ENCODE measurements at places on chromosomes 12 and 14.
A peak's percentile ranks its signal among the peaks of the same experiment; 100 is the strongest.

GRCh38 chr14:22097586-22098292, 424.1 kb upstream of the OR4E1 start:
- no peak for DNase-seq

DNA sequence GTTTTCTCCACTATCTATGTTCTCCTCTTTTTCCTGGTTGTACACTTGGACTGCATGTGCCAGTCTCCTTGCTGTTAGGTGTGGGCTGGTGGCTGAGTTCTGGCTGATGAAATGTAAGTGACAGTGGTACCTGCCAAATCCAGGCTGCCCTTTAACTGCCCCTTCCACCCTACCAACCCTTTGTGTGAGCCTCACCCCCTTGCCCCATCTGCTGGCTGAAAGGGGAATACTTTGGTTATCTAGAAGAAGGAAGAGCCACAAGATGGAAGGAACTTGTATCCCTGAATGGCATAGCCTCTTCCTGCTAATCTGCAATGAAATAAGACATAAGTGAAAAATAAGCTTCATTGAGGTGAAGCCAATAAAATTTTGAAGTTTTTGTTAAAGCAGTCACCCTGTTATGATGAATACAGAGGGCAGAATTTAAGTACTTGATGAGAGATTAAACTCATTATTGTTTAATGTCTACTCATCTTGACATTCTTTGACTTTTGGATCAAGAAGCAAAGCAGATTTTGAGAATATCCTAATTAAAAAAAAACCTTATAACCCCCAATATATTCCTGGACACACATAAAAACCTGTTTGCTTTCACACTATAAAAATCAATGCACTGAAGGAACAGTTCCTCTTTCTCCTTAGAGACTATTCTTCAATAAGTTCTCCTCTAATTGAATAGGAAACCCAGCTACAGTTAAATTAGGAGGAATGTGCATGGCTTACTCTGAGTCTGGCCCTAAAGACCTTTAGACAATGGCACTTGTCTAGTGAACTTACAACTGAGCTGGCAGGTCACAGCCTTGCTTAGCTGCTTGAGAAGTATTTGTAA, 262.6 kb upstream of the BTG1 start:
- peak; percentile 21 for DNase-seq

- DNase-seq = no peak
Measured at GRCh38 chr12:104583301-104583700, 126.6 kb downstream of the CHST11 start.

- no peak for DNase-seq
Measured at GRCh38 chr12:1692895-1693610, 2.2 kb downstream of the ADIPOR2 start.

GRCh38 chr12:131681257-131681620, 29.7 kb upstream of the SFSWAP start:
- DNase-seq = no peak

- peak; percentile 22 for DNase-seq
Measured at GRCh38 chr12:105106621-105107020, 910 bp upstream of the WASHC4 start.

DNA sequence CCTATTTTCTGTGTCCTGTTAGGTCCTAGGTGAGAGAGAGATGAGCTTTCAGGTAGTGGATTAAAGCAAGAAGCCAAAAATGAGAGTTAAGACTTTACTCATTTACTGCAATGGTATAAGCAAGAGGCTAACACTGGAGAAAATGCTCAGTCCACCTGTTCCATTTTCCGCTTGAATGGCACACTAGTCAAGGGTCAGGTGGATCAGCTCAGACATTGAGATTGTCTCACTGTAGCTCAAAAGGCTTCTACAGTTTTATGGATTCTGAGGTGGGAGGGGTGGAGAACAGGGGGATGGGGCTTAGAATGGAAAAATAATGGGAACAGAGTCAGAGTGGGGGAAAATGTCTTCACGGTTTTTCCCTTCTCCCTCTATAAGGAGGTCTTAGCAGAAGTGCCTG, 57.3 kb upstream of the MUCL1 start:
- no peak for DNase-seq

DNA sequence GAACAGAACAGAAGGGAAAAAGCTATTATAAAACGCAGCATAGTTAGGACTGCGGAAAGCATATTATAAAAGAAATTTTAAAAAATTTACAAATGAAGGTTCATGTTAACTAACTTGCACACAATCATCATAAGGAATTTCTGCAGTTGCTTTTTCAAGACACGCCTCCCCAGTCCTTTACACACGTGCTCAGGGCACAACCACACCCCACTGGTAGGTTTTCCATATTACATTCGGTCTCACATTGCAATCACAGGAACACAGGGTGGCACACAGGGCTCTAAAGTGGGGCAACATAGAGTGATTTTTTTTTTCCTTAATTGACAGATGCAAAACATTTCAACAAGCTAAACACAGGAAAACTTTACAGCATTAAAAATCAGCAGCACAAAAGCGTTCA, 69.7 kb downstream of the DICER1 start:
- no peak for DNase-seq

GRCh38 chr12:68334132-68334531, 2.0 kb upstream of the MDM1 start:
- no peak for DNase-seq

- no peak for DNase-seq
Measured at GRCh38 chr14:103544388-103545218, 15.6 kb downstream of the TRMT61A start.

DNA sequence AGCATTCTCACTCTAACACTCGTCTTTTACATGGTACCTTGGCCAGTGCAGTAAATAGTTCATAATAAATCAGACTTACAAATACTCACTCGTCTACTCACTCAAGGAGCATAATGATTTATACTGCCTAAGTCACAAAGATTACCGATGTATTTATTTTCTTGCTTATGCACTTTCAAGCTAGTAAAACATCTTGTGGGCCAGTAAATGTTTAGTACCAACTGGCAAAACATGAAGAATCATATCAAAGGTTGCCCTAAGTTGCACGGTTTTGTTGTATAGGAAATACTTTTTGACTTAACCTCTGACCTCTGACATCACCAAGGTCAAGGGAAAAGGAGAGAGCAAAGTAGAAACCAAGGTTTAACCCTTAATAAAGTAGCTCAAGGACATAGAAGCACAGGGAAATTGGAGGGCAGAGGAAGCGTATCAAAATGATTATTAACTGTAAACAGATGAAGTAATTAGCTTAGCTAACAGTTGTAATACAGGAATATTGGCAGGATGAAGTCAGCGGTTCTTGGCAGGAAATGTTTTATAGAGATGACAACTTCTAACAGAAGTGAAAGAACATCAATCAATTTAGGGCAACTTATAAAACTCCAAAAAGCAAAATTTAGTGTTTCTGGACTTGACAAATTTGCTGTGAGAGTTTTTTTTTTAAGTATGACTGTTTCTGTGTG, 131.9 kb downstream of the HMGA2 start:
- DNase-seq = no peak

DNA sequence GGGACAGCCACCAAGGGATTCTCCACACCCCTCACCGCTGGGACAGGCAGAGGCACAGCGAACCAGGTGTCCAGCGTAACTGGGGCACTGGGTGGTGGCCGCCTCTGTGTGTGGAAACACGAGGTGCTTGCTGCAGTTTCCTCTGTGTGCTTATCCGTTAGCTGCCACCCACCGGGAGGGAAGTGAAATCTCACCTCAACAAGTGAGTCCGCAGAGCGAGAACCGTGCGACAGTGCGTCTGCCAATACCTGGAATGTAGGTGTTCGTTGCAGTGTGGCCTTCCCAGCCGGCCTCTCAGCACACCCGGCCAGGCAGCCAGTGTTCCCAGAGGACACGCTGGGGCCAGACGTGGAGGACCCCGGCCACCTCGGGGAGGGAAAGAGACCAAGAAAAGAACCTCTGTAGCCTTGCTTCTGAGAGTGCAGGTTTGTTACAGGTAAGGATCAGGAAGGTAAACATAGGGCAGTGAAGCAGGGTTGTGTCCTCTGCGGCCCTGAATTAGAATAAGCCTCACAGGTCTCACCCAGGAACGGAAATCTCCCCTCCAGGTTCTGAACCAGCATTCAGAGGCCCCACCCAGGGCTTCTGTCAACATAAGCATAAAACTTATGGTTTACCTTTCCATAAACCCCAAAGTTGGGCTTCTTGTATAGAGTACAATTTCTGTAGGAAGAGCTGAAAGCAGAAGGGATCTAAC, 1.5 kb downstream of the BCL2L14 start:
- DNase-seq = peak; percentile 80

GRCh38 chr12:102793921-102794320, 123.1 kb downstream of the PAH start:
- no peak for DNase-seq

DNA sequence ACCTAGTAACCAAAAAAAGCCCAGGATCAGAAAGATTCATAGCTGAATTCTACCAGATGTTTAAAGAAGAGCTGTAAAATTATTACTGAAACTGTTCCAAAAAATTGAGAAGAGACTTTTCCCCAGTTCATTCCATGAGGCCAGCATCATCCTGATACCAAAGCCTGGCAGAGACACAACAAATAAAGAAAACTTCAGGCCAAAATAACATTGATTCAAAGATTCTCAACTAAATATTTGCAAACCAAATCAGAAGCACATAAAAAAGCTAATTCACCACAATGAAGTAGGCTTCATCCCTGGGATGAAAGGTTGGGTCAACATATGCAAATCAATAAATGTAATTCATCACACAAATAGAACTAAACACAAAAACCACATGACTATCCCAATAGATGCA, 151.2 kb downstream of the PLCZ1 start:
- no peak for DNase-seq

DNA sequence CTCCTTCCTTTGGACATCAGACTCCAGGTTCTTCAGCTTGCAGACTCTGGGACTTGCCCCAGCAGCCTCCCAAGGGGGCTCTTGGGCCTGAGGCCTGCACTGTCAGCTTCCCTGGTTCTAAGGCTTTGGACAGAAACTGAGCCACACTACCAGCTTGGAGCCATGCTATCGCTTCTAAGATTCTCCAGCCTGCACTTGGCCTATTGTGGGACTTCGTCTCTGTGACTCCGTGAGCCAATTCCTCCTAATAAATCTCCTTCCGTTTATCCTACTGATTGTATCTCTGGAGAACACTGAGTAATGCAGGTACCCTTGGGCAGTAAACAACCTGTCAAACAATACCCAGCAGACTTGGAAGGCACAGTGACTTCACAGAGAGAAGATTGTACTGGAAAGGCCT, 24.9 kb upstream of the RHOJ start:
- no peak for DNase-seq

DNA sequence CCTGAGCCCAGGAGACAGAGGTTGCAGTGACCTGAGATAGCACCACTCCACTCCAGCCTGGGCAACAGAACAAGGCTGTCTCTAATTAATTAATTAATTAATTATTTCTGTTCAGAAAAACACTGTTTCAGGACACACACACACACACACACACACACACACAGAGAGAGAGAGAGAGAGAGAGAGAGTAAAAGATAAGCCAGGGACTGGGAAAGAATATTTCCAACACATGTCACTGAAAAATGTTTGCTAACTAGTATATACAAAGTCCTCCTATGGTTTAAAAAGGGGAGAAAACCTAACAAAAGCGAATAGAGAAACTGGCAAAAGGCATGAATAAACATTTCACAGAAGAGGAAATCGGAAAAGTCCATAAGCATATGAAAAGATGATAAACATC, 18.1 kb upstream of the LRIG3 start:
- DNase-seq = no peak

DNA sequence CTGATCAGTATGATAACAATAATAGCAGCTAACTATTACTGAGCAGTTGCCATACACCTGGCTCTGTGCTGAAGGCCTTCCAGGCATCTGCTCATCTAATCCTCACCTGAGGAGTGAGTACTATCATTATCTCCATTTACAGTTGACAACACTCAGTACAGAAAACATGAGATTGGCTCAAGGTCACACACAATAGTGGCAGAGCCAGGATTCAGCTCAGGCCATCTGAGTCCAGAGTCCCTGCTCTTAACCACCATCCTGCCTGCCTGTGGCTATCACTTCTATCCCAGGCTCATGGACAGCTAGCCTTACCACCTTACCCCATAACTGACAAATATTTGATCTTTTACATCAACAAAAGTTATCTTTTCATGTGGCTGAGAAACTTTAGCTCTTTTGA, 155.5 kb downstream of the PPM1H start:
- DNase-seq = no peak

DNA sequence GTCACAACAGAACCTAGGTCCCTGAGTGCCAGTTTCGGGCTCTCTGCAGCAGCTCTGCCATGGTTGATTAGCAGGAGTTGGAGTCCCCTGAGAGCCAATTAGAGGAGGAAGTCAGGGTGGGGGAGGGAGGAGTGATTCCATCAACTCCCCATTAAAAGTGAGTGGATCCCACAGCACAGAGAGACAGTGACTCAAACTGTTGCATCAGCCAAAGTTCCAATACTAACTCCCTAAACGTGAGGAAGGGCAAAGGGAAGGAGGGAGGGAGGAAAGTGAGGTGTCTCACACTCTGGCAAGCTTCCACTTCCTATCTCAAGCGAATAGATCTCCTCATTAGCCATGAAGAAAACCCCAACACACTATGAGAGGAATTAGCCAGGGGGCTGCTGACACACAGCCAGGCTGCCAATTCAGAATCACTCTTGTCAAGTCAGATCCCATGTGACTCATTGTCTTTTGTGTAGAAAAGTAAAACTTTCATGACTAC, 23.6 kb downstream of the OR11H4 start:
- DNase-seq = no peak

DNA sequence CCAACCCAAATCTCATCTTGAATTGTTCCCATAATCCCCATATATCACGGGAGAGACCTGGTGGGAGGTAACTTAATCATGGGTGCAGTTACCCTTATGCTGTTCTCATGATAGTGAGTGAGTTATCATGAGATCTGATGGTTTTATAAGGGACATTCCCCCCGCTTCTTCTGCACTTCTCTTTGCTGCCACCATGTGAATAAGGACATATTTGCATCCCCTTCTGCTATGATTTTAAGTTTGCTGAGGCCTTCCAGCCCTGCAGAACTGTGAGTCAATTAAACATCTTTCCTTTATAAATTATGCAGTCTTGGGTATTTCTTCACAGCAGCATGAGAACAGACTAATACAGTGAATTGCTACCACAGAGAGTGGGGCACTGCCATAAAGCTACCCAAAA, 179.1 kb downstream of the LRIG3 start:
- DNase-seq = no peak

- DNase-seq = no peak
Measured at GRCh38 chr14:106538201-106538600, 1011.8 kb downstream of the TMEM121 start.

- DNase-seq = no peak
Measured at GRCh38 chr14:68822132-68822651, 29.3 kb upstream of the ZFP36L1 start.

GRCh38 chr14:74840603-74841030, 35.3 kb downstream of the PROX2 start:
- no peak for DNase-seq

GRCh38 chr14:78595797-78596196, 425.6 kb downstream of the NRXN3 start:
- DNase-seq = no peak

Measured in small intestine (tissue), 16 donors.